ENCODE measurements at places on chromosomes 2 and 18. TPM values are rescaled to one million over a fixed set of nuclear protein-coding genes. Genes with fewer than 3 reads are reported as not detected.
A peak's percentile ranks its signal among the peaks of the same experiment; 100 is the strongest.

DNA sequence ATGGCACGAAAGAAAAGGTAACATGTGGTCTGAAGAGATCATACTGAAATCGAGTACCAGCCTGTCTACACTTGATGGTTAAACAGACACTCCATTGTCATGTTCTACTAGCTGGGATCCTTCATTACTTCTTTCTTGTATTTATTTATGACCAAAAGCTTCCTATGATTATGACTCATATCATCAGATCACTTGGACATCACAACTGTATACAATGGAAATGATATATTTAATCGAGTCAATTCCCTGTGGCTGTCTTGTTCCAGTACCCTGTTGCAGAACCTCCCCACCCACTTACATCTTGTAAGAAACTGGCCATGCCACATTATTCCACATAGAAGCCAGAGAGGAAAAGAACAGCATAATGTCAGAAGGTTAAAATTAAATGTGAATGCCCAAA is 358.9 kb downstream of the ZEB2 start:
- no peak for DNase-seq

- DNase-seq: no peak
Measured at GRCh38 chr2:80258793-80259192, 45.8 kb downstream of the LRRTM1 start.

The PLEKHH2 gene
- 0.35 TPM for total RNA-seq

- DNase-seq: no peak
Measured at GRCh38 chr2:145593991-145594614, 1074.2 kb upstream of the ZEB2 start.

The MALL gene
- not detected for total RNA-seq

The COLEC12 gene
- not detected for total RNA-seq

DNA sequence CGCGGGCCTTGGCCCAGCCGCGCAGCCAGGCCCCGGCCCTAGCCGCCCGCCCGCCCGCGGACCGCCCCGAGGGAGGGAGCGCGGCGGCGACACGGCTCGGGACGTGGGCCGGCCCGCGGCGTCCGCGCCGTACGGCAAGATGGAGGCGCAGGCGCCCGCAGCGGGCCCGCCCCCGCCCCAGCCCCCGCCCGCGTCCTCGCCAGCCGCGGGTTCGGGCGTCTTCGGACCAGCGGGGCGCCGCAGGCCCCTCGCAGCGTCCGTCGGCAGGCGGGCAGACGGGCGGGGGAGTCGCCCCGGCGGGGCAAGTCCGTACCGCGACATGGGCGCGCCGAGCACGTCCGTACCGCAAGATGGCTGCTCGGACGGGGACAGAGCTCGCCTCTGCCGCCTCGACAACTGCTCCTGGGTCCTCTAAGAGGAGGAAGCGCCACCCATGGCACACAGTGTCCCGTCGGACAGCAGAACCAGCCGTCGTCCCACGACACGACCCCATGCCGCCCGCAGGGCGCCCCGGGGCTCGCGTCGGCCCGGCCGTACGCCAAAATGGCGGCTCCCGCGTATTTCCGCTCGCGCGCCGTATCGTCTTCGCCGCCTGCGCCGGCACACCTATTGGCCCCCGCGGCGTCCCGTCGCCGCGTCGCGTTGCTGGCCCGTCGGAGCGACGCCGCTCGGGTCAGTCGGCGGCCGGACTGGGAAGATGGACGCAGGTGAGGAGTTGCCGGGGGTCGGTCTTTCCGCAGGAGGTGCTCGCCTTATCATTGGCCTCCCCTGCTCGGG is at the start of the genes ATG4B and THAP4:
Gene ATG4B (plus strand): TSS at position 676 of the 777 bp plus-strand sequence. CDS start 22 bp downstream, at position 698.
Gene THAP4 (minus strand): TSS at position 141 of the 777 bp plus-strand sequence. CDS start 141 bp downstream, outside the sequence.
- DNase-seq: peak; percentile 81

DNA sequence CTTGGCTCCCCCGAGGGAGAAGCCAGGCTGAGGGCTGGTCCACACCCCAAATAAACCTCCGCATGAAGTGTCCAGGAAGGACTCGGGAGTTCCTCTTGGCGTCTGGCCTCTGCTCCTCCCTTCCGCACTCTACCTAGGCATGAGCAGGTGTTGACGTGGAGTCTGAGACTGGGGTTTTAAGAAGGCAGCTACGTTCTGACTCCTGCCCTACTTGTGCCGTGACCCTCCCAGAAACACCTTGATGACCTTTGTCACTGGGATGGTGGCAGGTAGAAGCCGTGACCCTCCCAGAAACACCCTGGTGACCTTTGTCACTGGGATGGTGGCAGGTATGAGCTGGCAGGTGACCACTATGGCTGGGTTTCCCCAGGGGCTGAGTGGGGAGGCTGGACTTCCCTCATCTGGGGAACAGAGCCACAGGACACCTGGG is 54.8 kb downstream of the HS6ST1 start:
- no peak for DNase-seq

DNA sequence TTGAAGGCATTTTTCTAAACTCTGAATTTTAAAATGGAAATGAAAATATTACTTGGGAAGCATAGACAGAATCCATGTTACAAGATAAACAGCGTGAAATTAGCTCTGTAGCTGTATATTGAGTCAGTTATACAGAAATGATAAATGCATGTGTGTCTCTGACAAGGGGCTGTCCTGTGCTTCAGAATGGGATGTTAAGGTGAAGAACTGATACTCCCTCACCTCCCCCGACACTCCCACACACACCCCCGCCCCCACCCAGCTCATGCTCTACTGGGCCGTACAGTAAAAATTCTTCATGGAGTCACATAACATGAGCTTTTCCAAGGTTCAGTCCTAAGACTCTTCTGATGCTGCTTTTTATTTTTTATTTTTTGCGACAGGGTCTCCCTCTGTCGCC is 869 bp upstream of the THUMPD2 start:
- no peak for DNase-seq

DNA sequence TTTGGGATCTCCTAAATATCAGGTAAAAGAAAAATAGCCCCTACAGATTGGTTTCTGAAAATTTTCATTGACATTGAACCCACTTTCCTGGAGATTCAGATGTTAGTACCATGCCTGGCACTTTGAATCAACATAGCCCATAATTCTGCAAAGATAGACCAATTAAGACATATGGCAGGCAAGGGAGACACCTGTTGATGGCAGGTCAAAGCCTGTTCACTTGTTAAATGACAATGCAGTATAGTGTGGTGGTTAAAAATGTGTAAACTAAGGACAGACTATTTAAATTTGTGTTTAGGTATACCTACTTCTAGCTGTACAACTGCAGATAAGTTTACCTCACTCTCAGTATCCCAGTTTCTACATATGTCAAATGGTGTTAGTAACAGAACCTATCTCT is 178.1 kb upstream of the MMADHC start:
- no peak for DNase-seq

GRCh38 chr2:79437433-79438267 is 75.2 kb upstream of the CTNNA2 start:
- no peak for DNase-seq

- DNase-seq: no peak
Measured at GRCh38 chr2:82317012-82317411, 2012.5 kb upstream of the LRRTM1 start.

DNA sequence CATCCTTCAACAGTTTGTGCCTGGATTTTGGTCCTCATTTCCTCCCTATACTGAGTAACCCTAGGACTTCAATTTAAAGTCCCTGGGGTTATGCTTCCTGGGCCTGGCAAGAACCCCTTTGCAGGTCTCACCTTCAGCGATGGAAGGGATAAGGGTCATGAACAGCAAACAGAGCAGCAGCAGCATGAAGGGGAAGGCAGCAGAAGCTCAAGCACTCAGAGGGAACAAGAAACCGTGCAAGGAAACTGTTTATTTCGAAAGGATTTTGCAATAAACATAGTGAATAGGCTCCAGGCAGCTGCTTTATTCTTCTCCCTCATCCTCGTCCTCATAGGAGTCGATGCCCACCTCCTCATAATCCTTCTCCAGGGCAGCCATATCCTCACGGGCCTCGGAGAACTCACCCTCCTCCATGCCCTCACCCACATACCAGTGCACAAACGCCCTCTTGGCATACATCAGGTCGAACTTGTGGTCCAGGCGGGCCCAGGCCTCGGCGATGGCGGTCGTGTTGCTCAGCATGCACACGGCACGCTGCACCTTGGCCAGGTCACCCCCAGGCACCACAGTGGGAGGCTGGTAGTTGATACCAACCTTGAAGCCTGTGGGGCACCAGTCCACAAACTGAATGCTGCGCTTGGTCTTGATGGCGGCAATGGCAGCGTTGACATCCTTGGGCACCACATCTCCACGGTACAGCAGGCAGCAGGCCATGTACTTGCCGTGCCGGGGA is 2.8 kb upstream of the TUBA4B start:
- no peak for DNase-seq

DNA sequence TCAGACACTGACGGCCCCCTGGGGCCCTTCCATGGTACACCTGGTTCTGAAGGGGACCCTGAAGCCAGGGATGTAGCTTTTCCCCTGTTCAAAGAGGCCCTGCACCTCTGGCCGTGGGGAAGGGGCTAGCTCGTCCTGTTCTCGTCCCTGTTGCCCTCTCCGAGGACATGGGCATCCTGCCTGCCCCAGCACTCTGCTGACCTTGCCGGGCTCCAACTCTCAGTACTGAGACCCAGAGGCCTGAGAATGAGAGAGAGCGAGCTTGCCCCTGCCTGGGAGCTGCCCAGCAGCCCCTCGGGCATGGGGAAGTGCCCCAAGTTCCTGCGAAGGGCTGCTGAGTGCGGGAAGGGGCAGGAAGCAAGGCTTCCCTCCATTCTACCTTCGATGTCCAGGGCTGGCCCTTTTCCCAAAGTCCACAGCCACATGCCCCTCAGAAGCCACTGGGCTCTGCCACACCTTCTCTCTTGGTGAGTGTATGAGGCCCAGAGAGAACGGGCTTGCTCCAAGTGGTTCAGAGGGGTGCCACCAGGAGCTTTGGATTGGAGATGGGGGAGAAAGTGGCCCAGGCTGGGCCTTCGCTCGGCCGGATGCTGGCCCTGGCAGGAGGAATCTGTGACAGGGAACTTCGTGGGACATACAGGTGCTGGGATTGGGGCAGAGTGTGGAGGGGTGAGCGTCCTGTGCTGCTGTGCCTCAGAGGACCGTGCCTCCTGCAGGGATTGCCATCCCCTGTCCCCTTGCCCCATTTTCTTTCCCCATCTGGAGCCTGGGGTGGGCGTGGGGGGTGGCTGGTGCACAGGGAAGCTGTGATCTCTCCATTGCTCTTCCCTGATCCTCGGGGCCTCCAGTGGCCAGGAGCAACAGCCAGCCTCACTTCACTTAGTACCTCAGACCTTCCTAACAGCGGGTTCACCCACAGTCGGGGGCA is 50.8 kb downstream of the KCNIP3 start:
- DNase-seq: no peak

DNA sequence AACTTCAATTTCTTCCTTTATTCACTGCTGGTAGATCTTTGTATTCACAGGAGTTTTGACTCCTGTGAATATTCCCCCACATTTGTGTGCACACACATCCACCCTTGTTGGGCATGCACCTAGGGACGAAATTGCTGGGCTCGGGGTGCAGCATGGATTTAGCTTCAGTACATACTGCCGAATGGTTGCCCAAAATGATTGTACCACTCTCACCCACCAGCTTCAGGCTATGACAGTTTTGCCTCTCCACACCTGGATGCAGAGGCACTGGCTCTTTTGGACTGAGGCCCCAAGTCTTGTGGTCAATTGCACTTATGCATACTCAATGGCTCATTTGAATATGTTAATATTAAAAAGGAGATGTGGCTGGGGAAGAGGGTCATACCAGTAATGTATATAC is 65.1 kb upstream of the ODC1 start:
- DNase-seq: no peak

DNA sequence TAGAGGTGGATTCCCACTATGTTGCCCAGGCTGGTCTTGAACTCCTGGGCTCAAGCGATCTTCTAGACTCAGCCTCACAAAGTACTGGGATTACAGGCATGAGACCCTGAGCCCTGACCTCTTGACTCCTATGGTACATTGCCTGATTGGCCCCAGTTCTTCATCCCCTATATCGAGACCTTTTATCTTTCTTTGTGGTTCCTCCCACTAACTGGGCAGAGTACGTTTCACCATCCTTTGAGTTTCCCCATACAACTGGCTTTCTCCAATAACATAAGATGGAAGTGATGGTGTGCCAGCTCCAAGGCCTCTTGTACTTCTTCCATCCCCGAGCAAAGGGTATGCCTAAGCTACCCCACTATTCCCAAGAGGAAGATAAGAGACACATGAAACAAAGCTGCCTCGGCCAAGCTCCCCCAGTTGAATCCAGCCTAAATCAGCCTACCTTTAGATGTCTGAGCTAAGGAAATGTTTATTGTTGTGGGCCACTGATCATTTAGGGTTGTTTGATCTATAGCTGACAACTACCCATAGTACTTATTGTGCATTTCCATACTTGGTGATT is 8.3 kb upstream of the TMEM247 start:
- DNase-seq: no peak

DNA sequence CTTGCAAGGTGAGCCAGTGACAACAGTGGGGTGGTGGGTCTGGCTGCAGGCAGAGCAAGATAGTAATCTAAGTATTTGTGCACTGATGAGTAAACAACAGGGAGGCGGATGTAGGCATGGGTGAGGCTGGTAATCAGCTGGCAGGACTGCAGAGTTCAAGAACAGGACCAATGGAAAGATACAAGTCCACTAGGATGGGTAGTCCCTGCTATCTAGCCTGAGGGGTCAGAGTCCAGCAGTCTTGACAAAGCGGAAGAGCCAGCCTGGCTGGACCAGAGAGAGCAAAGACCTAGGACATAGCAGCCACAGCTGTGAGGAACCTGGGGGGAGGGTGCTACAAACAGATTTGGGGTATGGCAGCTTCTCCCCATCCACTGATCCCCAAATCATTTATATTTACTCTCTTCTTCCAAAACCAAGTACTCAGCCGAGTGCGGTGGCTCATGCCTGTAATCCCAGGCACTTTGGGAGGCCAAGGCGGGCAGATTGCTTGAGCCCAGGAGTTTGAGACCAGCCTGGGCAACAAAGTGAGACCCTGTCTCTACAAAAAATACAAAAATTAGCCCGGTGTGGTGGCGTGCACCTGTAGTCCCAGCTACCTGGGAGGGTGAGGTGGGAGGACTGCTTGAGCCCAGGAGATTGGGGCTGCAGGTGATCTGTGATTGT is 25.9 kb downstream of the VIL1 start:
- DNase-seq: no peak

- DNase-seq: peak; percentile 47
Measured at GRCh38 chr2:213246497-213247281, 37.6 kb upstream of the SPAG16 start.

GRCh38 chr2:206915121-206915520 is 24.2 kb upstream of the CPO start:
- no peak for DNase-seq
